ENCODE measurements at places on chromosomes 2 and 18.

DNA sequence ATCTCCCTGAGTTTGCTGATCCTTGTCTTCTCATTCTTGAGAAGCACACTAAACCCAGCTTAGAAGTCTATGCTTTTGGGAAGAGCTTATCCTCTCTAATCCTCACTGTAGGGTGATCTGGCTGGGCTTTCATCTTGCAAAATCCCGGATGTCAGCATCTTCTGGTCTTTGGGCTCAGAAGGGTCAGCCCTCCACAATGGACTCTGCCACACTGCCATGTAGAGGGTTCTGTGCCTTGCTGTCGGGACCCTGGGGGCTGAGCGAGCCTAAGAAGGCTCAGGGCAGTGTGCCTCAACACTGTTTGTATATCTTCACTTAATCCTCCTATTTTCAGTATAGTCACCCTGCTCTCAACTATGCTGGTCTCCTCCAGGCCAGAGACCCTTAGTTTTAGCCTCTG, 102.3 kb downstream of the TGIF1 start:
- no peak for DNase-seq

- DNase-seq = peak; percentile 81
These were observed 3.0 kb upstream of the PLEK start for GRCh38 chr2:68362069-68362468.

DNA sequence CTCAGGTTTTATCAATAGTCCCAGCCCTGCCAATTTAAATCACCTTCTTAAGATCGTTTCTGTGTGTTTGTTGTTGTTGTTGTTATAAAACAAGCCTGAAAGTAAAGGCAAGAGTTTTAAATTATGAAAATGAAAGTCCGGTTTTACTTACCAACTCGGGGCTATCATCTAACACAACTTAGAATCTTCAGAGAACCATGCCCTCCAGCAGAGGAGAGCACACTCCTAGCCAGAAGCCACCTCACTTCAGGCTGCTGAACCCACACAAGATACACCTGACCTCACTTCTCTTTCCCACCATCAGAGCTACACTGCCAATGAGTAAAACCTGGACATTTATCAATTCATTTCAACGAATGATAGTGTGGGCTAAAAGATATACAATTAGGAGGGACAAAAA, 335.2 kb downstream of the IRS1 start:
- no peak for DNase-seq

DNA sequence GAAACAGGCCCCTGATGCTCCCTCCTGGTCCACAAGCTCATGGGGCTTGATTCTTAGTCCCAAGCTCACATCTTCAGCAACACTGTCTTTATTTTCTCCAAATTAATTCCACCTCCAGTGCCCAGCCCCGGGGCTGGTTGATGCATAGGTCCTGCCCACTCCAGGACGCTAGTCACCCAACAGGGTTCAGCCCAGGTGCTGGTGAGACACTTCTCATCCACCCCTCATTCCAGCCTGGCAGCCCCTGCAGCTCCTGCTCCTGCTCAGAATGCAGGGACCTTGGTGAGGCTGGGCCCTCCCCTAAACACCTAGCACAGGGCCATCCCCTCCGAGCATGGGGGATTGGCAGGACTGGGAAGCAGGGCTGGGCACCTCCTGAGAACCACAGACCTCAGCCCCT, 25.7 kb downstream of the STEAP3 start:
- DNase-seq = no peak

GRCh38 chr18:42174909-42175308, 219.9 kb downstream of the PIK3C3 start:
- no peak for DNase-seq

- no peak for DNase-seq
These were observed 49.2 kb downstream of the FBXO48 start for GRCh38 chr2:68417926-68418325.

GRCh38 chr2:179963626-179964025, 43.5 kb downstream of the CWC22 start:
- no peak for DNase-seq

- no peak for DNase-seq
These were observed 64.7 kb upstream of the PXDN start for GRCh38 chr2:1808981-1809422.

All from transverse colon (tissue), 4 donors.